Tracheal epithelial cell (primary cell): ENCODE measurements at places on chromosomes 11 and 22. TPM values are rescaled to one million over a fixed set of nuclear protein-coding genes. Genes with fewer than 3 reads are reported as not detected.

AQP11 gene
- 0.24 TPM in 1 of 2 replicates, not detected in the other for total RNA-seq

C1QTNF4 gene
- 0.43 TPM in 1 of 2 replicates, not detected in the other for total RNA-seq

LRRC74B gene
- not detected in 2 replicates for total RNA-seq

PANX3 gene
- total RNA-seq, result not detected in 2 replicates

TMX2 gene
- total RNA-seq, result 61.2 and 68.2 TPM in 2 replicates

PIH1D2 gene
- 0.72 and 1.1 TPM in 2 replicates for total RNA-seq

SIK3 gene
- total RNA-seq, result 4.0 and 13.5 TPM in 2 replicates

RBM4B gene
- total RNA-seq, result 9.4 and 15.8 TPM in 2 replicates

SLC17A6 gene
- total RNA-seq, result not detected in 2 replicates

OR52H1 gene
- total RNA-seq, result 0.21 and 0.48 TPM in 2 replicates

IL18 gene
- 30.8 and 91.9 TPM in 2 replicates for total RNA-seq

CHRNA10 gene
- 0.48 TPM in 1 of 2 replicates, not detected in the other for total RNA-seq

LRRN4CL gene
- total RNA-seq, result under 0.01 and 0.21 TPM in 2 replicates

KDM4E gene
- not detected in 2 replicates for total RNA-seq

MRGPRX4 gene
- total RNA-seq, result not detected in 2 replicates

NAA40 gene
- total RNA-seq, result 2.7 and 3.8 TPM in 2 replicates

OR8B2 gene
- not detected in 2 replicates for total RNA-seq

CALCA gene
- not detected in 2 replicates for total RNA-seq

DCDC1 gene
- total RNA-seq, result under 0.01 and 0.21 TPM in 2 replicates

INS gene
- not detected in 2 replicates for total RNA-seq

FBLN1 gene
- 37.1 and 38.3 TPM in 2 replicates for total RNA-seq

OR5AL1 gene
- not detected in 2 replicates for total RNA-seq

DTX4 gene
- 2.9 and 7.5 TPM in 2 replicates for total RNA-seq

NFAM1 gene
- under 0.01 TPM in 1 of 2 replicates, not detected in the other for total RNA-seq

C22orf15 gene
- not detected in 2 replicates for total RNA-seq

JHY gene
- 1.4 and 1.5 TPM in 2 replicates for total RNA-seq

TMEM258 gene
- 30.8 and 38.4 TPM in 2 replicates for total RNA-seq

C11orf87 gene
- under 0.01 TPM in 1 of 2 replicates, not detected in the other for total RNA-seq
